ENCODE measurements at places on chromosomes 11 and 22. TPM values are rescaled to one million over a fixed set of nuclear protein-coding genes. Genes with fewer than 3 reads are reported as not detected.

The BLID gene
- total RNA-seq = 46.5 TPM

The PDE2A gene
- total RNA-seq = 1.3 TPM

The DAGLA gene
- total RNA-seq = 4.4 TPM

The ZFTA gene
- total RNA-seq = 18.8 TPM

The C11orf71 gene
- 2.3 TPM for total RNA-seq

The F2 gene
- not detected for total RNA-seq

The PSMC3 gene
- total RNA-seq = 117 TPM

Measured in smooth muscle cell of the umbilical artery (primary cell).